BJ (cell line): ENCODE measurements at places on chromosomes 2 and 18. TPM values are rescaled to one million over a fixed set of nuclear protein-coding genes. Genes with fewer than 3 reads are reported as not detected.

Gene SPOPL
- 5.8 and 9.9 TPM in 2 replicates for polyA plus RNA-seq

Gene EIF2B4
- polyA plus RNA-seq: 39.6 and 42.8 TPM in 2 replicates

Gene ADD2
- polyA plus RNA-seq: not detected in 2 replicates

Gene NGEF
- polyA plus RNA-seq: 0.11 and 0.23 TPM in 2 replicates

Gene CCDC68
- 0.34 and 0.40 TPM in 2 replicates for polyA plus RNA-seq
